ENCODE measurements at places on chromosomes 5 and 9.

- no peak for DNase-seq
Measured at GRCh38 chr5:109309326-109310063, 100.3 kb downstream of the PJA2 start.

DNA sequence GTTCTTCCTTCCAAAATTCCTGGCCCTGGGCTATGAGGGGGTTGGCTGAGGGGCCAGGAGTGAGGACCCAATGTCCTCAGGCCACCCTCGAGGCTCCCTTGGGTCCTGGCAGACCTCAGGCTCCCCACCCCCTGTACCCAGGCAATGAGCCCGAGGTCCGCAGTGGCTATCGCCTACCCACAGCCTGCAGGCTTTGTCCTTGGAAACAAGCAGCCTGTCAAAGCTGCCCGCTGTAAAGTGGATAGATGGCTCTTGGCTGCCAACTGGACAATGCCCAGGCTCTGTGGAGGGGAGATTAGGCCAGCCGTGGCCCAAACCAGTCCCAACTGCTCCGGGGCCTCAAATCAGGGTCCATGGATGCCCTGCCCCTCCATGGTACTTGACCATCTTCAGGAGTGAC lies 2.2 kb upstream of the ADGRD2 start:
- DNase-seq = no peak

- no peak for DNase-seq
Measured at GRCh38 chr9:16136961-16137360, 584.1 kb downstream of the CCDC171 start.

- DNase-seq = no peak
Measured at GRCh38 chr5:37028910-37029309, 152.3 kb downstream of the NIPBL start.

DNA sequence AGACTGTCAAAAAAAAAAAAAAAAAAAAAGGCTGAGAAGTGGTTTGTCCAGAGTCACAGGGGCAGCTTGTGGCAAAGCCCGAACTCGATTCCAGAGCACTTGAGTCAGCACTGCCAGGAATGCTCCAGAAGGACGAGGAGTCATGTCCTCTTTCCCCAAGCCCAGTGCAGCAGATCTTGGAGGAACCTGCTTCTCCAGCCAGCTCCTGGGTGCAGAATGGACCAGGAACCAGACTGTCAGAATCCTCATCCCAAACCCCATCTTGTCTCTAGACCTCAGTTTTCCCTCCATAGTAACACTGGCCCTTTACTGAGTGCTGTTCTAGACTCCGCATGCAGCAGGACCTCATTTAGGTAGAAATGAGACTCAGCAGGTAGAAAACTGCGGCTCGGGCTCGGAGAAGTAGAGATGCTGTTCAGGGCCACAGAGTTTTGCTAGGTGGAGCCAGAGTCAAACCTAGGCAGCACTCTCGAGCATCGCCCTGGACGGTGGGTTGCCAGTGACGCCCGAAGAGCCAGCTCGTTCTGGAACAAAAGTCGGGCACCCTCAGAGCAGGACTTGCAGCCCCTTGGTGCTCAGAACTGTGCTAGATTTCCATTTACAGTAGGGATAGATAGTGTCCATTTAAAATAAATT lies 15.4 kb downstream of the CD74 start:
- DNase-seq = no peak

- no peak for DNase-seq
Measured at GRCh38 chr9:2424619-2425033, 197.0 kb upstream of the VLDLR start.

- no peak for DNase-seq
Measured at GRCh38 chr9:126516561-126516935, 97.2 kb upstream of the LMX1B start.

DNA sequence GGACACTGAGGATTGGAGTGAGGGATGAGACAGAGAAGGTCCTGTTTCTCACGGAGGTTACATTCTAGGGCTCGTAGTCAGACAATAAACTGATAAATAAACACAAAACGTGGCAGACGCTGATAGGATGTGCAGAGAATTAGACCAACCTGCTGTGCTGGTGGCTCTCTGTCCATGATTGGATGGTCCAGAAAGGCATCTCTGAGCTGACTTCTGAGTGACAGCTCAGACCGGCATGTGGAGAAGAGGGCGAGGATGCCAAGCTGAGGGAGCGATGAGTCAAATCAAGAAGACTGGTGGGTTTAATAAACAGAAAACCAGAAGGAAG lies 132.3 kb upstream of the TAF11L2 start:
- DNase-seq = no peak

GRCh38 chr5:112978836-112979235 lies 2.2 kb downstream of the DCP2 start:
- no peak for DNase-seq

- no peak for DNase-seq
Measured at GRCh38 chr5:135032999-135033861, 798 bp downstream of the PITX1 start.

DNA sequence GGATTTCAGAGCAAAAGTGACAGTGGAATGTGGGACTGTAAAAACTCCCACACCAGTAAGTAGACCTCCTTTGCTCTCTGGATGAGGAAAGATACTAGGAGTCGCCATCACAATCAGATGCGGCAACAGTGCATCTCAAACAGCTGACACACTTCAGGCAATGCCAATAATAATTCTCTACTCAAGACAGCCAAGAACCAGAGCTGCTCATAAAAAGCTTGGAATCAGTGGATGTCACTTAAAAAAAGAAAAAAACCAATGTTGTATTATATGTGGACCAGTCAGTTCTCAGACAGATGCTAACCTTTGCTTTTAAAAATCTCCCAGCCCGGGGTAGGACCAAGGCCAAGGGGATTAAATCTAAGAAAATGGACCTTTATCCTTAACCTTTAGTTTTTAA lies 185.0 kb downstream of the GNA14 start:
- DNase-seq = no peak

DNA sequence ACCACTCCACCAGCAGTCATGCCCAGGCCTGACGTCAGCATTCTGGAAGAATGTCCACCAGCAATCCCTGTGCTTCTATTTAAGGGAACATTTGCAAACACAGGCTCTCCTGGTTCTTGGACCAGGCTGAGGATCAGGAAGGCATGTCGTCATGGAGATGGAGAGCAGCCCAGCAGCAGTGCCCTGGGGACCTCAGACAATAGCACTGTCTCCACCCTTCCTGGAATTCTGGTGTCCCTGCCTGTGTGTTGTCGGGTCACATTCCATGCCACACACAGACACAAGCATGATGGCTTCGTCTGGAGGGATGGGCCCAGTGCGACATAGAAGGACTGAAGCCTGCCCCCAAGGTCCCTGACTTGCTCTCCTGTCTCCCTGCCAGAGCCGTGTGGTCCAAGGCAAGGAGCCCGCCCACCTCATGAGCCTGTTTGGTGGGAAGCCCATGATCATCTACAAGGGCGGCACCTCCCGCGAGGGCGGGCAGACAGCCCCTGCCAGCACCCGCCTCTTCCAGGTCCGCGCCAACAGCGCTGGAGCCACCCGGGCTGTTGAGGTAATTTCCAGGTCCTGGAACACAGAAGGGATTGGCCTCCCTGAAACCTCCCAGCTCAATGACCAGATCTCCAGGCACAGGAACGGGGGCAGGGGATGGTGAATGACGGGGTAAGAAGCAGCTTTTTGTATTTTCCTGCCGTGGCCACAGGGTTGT lies 43.8 kb downstream of the STOM start:
- DNase-seq = no peak

GRCh38 chr5:112417931-112418658 lies 982 bp downstream of the EPB41L4A start:
- no peak for DNase-seq

DNA sequence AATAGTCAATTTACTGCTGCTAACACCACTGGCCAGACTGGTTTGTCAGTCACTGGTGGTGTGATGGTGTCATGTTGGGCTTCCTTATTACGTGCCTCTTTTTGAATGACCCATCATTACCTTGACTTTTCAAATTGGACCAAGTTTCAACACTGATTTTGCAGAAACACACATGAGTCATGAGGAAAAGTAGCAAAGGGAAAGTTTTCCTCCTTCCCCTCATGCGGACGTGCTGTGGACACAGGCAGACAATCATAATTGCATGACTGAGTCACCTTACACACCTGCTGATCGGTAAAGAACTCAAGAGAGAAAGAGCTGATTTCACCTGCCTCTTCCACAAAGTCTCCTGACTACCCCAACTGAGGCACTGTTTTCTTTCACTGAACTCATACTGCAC lies 324.5 kb downstream of the ARRDC3 start:
- DNase-seq = no peak

DNA sequence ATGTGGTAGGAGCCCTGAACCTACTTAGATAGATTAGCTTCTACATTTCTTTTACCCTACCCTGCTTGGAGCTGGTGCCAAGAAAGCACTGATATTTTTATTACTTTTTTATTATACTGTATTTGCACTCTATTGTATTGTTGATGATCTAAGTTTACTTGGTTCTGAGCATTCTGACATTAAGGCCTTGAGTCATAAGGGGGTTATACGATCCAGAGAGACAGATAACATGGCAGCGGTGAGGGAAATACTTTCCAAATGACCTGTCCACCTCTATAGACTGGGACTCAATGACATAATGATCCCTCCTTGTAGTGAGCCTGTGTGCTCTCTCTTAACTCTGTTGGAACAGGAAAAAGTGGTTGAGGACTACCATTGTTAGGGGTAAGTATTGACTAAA lies 176.3 kb downstream of the MAN2A1 start:
- no peak for DNase-seq

- no peak for DNase-seq
Measured at GRCh38 chr9:120030847-120031246, 549.1 kb downstream of the CDK5RAP2 start.

DNA sequence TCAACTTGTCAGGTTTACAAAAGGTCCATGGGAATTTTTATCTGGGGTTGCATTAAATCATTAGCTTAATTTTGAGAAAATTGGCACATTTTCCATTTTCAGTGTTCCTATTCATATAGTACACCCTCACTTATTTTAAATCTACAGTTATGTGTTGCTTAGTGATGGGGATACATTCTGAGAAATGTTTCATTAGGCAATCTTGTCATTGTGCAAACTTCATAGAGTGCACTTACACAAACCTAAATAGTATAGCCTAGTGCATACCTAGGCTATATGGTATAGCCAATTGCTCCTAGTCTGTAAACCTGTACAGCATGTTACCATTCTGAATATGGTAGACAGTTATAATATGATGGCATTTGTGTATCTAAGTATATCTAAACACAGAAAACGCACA lies 19.8 kb upstream of the FAM151B start:
- no peak for DNase-seq

GRCh38 chr9:107279086-107279485 lies 4.0 kb upstream of the RAD23B start:
- no peak for DNase-seq

DNA sequence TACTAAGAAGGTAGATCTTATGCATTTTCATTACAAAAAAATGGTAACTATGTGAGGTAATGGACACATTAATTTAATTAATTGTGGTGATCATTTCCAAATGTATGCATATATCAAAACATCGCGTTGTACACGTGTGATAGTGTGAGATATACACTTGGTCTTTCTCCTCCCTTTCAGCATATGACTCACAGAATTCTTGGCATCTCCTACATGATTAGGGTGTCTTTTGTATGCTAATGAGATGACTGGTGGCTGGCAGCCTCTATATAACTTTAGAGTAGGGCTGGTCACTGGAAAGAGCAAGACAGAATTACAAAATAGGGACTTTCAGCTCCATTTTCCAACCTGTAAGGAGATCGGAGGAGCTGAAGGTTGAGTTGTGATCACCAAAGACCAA lies 1167.6 kb downstream of the CDH12 start:
- DNase-seq = no peak

GRCh38 chr5:132785365-132785764 lies 8.3 kb upstream of the SEPTIN8 start:
- no peak for DNase-seq

- no peak for DNase-seq
Measured at GRCh38 chr5:17878541-17878940, 244.3 kb downstream of the TAF11L14 start.

DNA sequence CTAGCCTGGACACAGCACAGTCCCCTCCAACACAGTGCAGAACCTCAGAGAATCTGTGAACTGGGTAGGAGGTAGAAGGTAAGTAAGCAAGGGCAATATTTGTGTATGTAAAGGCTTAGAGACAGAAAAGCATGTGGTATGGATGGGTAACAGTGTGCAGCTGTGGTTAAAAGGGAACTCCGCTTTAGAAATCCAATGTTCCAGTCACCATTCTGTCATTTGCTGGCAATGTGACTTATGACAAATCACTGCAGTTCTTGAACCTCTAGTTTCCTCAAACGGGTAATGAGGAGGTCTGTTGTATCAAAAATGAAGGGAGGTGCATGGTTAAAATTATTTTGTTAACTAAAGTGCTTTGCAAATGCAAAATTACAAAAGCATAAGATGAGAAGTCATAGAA lies 125.5 kb upstream of the IFNE start:
- no peak for DNase-seq

GRCh38 chr5:105033637-105034400 lies 1471.2 kb upstream of the NUDT12 start:
- DNase-seq = no peak

GRCh38 chr9:18921366-18922075 lies 111.5 kb downstream of the SAXO1 start:
- no peak for DNase-seq

DNA sequence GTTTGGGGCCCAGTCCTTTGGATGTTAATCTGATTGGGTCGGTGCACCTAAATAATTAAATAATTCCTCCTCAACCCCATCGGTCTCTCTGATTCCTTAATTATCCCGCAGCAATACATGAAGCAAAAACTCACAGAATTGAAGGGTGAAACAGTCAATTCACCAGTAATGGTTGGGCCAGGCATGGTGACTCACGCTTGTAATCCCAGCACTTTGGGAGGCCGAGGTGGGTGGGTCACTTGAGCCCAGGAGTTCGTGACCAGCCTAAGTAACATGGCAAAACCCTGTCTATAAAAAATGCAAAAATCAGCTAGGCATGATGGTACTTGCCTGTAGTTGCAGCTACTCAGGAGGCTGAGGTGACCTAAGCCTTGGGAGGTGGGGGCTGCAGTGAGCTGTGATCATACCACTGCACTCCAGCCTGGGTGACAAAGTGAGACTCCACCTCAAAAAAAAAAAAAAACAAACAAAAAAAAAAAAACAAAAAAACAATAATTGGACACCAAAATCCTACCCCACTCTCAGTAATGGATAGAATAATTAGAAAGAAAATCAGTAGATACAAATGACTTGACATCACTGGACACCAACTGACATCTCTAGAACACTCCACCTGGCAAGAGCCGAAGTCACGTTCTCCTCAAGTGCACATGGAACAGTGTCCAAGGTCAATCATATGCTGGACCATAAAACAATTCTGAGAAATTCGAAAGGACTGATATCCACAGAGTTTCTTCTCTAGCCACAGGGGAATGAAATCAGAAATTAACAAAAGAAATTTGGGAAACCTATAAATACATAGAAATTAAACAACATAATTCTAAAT lies 5.3 kb downstream of the ABO start:
- no peak for DNase-seq

DNA sequence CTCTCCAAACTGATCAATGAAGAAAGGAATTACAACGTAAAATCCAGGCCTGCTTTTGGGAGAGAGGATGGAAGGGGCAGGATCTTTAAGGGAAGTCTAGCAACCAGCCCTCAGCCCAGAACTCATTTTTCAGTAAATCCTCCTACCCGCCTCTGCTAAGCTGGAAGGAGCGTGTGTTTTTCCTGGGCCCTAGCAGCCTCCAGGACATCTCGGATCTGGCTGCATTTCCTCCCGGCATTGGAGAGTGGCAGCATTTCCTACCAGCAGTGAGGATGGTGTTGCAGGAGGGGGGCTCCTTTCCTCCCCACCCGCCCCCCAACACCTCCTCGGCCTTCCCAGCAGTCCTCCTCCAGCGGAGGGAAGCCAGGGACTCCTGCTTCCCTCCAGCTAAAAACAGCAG lies 54.5 kb downstream of the DCP2 start:
- no peak for DNase-seq

GRCh38 chr5:178259623-178260536 lies 27.3 kb upstream of the PHYKPL start:
- no peak for DNase-seq

Measured in stimulated activated CD8-positive, alpha-beta memory T cell treated with anti-CD3 and anti-CD28 coated beads, Interleukin-2, amount 100 ng/mL, for 1 hour (primary cell).